ENCODE measurements at places on chromosomes 12 and 14. TPM values are rescaled to one million over a fixed set of nuclear protein-coding genes. Genes with fewer than 3 reads are reported as not detected.

- DNase-seq, result no peak
Measured at GRCh38 chr12:107774349-107775029, at the start of gene ASCL4. Gene ASCL4 (plus strand): TSS chr12:107774704. CDS start chr12:107775219, 515 bp downstream.

The TMEM121 gene
- total RNA-seq, result 6.0 TPM

The SYT1 gene
- 8.4 TPM for total RNA-seq

DNA sequence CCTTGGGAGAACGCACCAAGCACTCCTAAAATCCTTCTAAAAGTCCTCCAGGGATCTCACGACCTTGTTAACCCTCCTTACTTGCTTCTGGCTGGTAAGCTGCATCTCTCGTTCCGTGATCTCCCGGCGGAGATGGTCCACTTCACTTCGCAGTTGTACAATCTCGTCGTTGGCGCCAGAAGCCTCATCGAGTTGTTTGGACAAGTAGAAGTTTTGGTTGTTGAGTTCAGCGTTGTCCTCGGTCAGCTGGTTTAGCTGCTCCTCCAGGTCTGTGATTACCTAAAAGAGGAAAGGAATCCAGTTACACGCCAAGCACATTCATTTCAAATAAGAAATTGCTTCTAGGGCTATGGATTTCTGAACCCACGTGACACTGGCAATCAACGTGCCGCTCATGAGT lies 67.1 kb downstream of the PRKAB1 start:
- no peak for DNase-seq

GRCh38 chr12:45828402-45828801 lies 98.9 kb downstream of the ARID2 start:
- no peak for DNase-seq

The C14orf132 gene
- 15.2 TPM for total RNA-seq

All from umbilical cord (tissue), 2 donors.